ENCODE measurements at places on chromosomes 13 and 19.

DNA sequence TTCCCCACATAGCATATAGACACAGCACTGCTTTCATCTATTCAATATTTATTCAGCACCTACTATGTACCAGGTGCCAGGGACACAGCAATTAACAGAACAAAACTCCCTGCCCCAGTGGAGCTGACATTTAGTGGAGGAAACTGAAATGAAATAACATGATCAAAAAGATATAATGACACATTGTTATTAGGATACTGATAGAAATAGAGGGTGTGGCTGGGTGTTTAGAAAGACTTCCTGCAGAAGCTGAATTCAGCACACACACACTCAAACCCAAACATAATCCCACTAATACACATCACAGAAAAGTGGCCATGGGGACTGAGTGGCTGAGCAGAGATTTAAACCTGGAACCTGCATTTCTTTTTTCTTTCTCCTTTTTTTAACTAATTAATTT is 3.8 kb upstream of the CDC37 start:
- DNase-seq, result no peak

DNA sequence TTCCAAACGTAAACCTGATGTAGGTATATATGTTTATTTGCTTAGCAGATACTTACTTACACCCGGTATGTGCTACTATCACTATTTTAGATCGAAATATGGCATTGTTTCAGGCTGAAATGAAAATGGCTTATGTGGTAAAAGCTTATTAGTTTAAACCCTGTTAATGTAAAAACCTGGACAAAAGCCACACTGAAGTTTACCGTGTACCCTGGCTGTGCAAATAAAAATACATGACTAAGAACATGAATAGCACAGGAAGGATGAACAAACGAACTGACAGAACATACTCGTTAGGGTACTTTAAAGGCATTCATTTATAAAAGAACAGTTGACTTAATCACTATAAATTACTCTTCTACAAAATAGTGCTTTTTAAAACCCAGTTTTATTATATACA is 6.6 kb downstream of the CLDN10 start:
- DNase-seq, result no peak

- DNase-seq, result no peak
Observed at GRCh38 chr13:35992964-35993363, 138.2 kb downstream of the DCLK1 start.

- peak; percentile 12 for DNase-seq
Observed at GRCh38 chr19:52689843-52690368, 44.9 kb downstream of the ZNF611 start.

DNA sequence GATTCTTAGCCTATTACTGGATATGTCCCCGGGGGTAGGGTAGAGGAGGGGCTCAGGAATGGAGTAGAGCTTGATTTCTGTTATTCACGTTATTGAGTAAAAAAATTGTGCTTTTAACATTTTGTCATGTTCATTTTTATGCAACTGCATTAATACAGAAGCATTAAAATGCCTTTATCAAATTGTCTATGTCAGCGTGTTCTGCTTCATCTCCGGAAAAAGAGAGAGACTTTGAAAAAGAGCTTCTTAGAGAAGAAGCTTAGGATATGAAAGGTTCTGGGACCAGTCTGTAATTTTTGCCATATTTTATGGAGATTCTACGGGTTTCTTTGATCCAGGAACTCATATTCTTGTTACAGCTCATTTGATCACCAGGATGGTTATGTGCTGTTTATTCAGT is 82.0 kb downstream of the SLC10A2 start:
- no peak for DNase-seq

- no peak for DNase-seq
Observed at GRCh38 chr13:95858286-95859075, 181.5 kb downstream of the DNAJC3 start.
